GM23248 (cell line): ENCODE measurements at places on chromosomes 3 and 15. TPM values are rescaled to one million over a fixed set of nuclear protein-coding genes. Genes with fewer than 3 reads are reported as not detected.
A peak's percentile ranks its signal among the peaks of the same experiment; 100 is the strongest.

DNA sequence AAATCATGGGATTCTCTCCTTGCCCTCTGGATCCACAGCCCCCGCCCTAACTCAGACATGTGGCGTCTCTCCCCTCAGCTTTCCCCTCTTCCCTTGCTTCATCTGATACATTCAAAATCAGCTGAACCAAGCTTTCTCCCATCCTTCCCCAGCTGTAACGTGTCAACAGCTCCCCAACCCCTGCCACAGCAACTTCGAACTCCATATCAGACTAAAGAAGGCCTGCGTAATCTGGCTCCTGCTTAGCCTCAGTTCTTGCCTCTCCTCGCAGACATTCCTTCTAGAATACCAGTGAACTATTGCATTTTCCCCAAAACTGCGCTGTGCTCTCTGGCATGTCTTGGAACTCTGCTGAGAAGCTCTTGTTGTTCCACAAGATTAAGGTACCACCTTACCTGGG lies 18.3 kb downstream of the B4GALT4 start:
- no peak for DNase-seq

DNA sequence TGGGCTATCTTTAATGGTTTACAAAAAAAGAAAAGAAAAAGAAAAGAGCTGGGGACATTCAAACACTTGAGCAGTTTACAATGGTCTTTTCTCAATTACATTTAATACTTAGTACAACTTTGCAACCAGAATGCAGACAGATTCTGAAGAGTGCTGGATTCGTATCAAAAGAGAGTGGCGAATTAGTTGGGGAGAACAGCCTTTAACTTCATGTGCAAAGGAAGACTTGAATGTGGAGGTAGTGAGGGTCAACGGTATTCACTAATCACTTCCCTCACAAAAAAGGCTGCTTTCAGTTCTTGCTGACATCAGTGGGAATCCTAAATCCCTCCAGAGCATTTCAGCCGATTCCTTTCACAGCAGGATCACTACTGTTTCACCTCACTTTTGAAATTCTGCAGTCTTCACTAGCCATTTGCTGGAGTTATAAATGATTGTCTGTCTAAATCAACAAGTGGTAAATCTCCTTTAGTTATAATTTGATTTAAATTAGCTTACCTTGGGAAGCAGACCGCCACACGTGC lies 323.0 kb upstream of the SEMA6D start:
- DNase-seq: no peak

DNA sequence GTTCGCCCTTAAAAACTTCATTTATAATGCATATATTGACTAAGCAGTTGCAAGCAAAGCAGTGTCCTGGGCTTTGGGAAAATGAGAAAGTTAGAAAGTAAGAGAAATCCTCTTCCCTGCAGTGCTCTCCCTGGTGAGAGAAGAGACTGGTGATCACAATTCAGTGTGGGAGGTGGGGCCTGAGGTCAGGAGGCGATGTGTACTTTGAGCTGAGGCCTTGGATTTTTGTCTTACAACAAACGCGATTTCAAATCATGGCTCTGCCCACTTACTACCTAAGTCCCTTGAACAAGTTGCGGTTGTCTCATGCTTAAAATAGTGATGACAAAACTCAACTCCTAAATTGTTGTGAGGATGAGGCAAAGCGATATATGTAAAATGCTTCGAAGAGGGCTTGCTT lies 316.3 kb upstream of the NECTIN3 start:
- no peak for DNase-seq

DNA sequence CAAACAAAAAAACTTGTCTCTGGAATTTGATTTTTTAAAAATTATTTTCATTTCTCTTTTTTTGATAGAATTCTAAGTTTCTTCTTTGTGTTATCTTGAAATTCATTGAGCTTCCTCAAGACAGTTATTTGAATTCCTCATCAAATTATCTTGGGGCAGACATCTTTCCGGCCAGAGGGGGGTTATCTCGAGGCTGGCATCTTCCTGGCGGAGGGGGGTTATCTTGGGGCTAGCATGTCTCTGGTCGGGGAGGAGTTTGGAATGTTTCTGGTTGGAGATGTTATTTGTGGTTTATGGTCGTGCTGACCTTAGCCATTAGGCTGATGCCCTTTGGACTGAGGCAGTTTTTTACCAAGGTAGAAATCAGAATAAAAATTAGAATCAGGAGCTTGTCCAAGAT lies 15.9 kb upstream of the TUBGCP5 start:
- DNase-seq: no peak

- peak; percentile 53 for DNase-seq
Measured at GRCh38 chr15:31483053-31483985, 156.7 kb downstream of the KLF13 start.

DNA sequence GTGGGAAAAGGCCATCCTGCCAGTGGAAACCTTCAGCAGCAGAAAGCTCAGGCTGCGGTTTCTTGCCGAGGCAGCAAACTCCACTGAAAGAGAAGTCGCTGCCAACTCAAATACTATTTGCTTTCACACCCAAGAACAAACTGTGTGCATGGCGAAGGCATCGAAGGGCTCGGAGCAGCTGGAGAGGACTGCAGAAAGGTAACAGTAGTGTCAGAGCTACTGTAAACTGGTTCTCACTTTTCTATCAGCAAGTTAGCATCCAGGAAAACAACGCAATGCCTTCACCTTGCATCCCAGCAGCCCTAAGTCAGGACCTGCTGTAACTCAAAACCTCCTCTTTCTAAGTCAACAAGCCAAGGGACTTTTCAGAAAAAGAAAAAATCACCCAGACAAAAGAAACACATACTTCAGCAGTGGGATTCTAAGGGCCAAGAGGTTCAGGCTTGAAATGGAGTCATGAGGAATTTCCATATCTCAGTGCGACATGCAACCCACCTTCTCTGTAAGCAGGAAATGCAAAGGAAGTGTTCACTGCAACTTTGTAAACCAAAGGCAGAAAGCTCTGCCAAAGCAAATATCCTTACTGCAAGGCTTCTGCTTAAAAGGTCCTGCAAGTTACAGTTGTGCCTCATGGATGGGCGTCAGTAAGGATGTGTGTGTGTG lies 193.5 kb downstream of the FOXP1 start:
- DNase-seq: peak; percentile 32

GRCh38 chr15:70254311-70254869 lies 156.7 kb upstream of the TLE3 start:
- no peak for DNase-seq

DNA sequence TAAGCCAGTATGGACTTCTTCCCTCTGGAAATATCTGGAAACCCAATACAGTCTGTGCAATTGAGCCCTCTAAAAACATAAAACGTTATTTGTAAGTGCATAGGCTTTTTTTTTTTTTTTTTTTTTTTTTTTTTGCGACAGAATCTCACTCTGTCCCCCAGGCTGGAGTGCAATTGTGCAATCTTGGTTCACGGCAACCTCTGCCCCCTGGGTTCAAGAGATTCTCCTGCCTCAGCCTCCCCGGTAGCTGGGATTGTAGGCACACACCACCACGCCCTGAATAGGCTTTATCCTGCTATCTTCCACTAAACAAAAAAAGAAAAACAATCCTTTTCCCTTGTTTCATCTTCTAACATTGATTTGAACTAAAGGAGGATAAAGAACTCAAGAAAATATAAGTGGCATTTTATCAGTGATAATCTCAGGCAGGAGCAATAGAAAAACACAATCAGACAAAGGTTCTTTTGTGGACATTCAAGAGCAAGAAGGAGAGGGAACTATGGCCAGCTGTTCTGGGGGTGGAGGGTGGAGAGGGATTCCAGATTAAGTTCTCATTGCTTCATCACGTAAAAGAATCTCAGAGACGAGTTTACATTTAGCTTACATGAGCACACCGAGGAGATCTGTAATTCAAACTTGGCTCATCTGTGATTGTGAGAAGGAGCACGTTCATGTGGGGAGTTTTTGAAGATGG lies 68.6 kb downstream of the ITGB5 start:
- DNase-seq: peak; percentile 71

DNA sequence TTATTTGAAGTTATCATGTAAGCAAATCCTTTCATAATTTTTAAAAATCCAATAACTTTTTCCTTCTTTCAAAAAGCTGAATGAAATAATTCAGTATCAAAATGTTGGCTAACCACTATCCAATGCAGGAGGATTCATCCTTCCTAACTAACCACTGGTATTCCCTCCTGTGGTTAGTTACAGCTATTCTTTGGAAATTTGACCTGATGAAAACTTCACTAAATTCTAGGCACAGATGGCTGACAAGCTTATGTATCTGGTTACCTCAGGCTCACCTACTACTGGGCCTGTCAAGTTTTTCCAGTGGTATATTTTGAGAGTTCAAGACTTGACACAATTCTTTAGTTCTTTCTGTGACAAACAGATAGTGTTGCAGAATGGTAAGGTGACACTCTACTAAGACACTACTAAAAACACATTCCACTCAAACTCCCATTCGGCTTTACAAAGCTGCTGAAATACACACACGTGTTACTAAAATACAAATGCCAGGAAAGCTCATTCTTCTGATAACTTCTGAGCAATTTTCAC lies 15.8 kb downstream of the NPTN start:
- DNase-seq: peak; percentile 41

GRCh38 chr15:80780416-80781221 lies 1.4 kb downstream of the CEMIP start:
- peak; percentile 85 for DNase-seq

DNA sequence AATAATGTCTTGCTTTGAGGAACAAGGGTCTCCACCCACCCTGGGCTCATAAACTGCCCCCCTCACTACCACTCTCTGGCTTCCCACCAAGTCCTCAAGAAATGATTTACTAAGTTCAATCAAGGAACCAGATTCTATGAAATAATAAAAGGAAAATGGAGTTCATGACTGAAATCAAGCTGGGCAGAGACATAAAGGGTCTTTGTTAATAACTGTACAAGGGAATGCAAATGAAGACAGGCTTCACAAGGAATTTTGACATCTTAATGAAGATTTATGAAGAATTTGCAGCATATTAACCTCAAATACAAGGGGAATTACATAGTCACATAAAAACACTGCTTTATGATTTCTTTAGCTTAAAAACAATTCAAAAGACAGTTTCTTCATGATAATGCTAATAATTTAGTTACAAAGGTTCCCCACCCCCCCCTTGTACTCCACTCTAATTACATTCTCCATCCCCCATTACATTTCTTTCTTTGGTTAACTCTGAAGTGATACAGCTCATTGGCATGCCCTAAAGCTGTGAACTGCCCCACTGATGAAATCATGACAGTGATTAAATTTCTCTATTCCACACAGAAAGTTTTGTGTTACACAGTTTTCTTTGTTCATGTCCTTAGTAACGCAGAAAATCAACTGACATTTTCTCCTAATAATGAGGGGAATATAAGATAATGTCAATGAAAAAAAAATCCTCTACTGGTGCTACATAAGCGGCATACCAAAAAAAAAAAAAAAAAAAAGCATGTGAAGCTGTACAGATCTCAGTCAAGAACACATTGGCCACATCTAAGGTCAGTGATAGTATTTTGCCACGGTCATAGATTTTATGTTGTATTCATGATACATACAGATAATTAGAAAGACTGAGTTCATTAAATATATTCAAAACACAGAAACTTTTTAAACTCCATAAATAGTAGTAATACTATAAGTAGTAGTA lies 54.4 kb downstream of the WWTR1 start:
- peak; percentile 81 for DNase-seq

GRCh38 chr3:105829871-105830622 lies 38.8 kb downstream of the CBLB start:
- DNase-seq: peak; percentile 61

- no peak for DNase-seq
Measured at GRCh38 chr3:52435246-52436101, 9.4 kb downstream of the SEMA3G start.

DNA sequence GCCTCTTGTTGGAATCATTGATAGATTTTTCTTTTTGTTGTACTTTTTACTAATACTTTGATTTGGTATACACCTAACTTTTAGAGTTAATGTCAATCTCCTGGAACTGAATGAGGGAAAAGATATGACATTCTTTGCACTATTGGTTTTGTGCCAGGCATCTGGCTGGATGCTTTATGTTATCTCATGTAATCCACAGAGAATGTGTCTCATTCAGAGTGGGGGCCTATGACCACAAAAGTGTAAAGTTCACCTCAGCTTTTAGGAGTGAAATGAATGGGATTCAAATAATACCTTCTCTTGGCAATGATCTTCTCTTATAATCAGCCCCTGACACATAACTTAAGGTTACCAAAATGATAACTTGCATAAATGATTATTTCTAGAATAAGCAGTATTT lies 329.1 kb upstream of the ROPN1 start:
- DNase-seq: no peak

DNA sequence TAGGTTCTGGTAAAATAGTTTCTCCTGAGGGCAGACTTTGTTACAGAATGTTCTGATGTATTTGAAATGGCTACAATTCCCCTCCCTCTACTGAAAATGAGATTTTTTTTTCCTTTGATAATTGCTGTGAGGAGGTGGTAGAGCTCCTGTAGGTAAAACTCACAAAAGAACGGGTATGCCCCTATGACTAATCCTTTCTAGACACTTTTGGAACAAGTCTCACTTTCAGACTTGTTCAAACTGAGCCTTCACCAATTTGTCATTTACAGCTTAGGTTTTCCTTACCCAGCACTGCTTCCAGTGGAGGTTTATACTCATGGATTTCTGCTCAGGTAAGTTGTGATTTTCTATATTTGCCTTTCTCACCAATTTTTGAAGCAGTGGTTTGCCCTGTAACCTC lies 115.6 kb downstream of the NLGN1 start:
- DNase-seq: no peak

GRCh38 chr3:103992469-103992868 lies 1374.2 kb upstream of the ALCAM start:
- DNase-seq: no peak

- no peak for DNase-seq
Measured at GRCh38 chr3:188303286-188303799, 149.4 kb downstream of the LPP start.

DNA sequence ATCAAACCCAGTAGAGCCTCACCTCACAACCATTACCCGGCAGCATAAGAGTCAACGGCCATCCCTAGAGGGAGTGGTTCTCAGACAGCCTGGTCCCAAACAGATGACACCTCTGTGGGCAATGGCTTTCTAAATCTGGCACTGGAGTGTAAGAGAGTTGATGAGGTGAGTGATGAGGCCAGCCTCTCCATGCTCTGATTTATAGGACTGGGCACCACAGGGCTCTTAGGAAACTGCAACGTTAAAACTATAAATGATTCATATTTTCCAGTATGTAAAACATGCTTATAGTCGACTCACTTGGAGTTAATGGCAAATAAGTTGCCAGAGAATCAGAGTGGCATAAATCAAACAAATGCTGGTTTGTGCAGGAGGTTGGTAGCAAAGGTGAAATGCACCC lies 187.7 kb downstream of the GREM1 start:
- peak; percentile 59 for DNase-seq

- no peak for DNase-seq
Measured at GRCh38 chr3:189340680-189341460, 169.1 kb downstream of the TPRG1 start.

- DNase-seq: no peak
Measured at GRCh38 chr3:55690726-55691125, 203.6 kb upstream of the WNT5A start.

SH3GL3 gene
- polyA plus RNA-seq: 0.27 and 0.28 TPM in 2 replicates

CFAP20DC gene
- polyA plus RNA-seq: 2.5 and 2.9 TPM in 2 replicates

PIF1 gene
- 7.0 and 8.1 TPM in 2 replicates for polyA plus RNA-seq

ATP8B4 gene
- polyA plus RNA-seq: 0.89 and 1.1 TPM in 2 replicates

TIMMDC1 gene
- polyA plus RNA-seq: 160 and 163 TPM in 2 replicates

UQCC5 gene
- 60.7 and 64.2 TPM in 2 replicates for polyA plus RNA-seq

TFDP2 gene
- polyA plus RNA-seq: 55.4 and 56.6 TPM in 2 replicates

TERB2 gene
- polyA plus RNA-seq: not detected in 2 replicates

ISLR gene
- polyA plus RNA-seq: 124 and 125 TPM in 2 replicates

OSTN gene
- not detected in 2 replicates for polyA plus RNA-seq

ACP3 gene
- polyA plus RNA-seq: 1.1 and 1.7 TPM in 2 replicates
